Left lung (tissue), 14 donors: ENCODE measurements at places on chromosomes 2 and 18. TPM values are rescaled to one million over a fixed set of nuclear protein-coding genes. Genes with fewer than 3 reads are reported as not detected.

GRCh38 chr2:148998165-148998830 lies 40.2 kb upstream of the LYPD6B start:
- no peak for DNase-seq

DNA sequence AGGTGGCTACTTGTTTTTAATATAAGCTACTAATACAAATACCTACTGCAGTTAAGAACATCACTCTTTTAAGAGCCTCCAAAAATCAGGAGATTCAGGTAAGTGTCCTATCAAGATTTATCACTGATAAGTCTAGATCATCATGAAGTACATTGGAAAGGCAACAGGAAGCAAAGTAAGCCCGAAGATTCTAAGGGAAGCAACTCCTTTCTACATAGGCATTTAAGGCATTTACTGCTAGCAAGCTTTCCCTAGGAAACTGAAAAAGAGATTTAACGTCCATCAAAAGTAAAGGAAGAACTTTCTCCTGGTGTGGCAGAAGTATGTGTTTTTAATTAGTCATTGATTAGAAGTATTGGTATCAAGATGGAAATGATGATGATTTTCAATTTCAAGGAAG lies 3.7 kb downstream of the STK17B start:
- DNase-seq: no peak

GRCh38 chr2:36633470-36634092 lies 35.6 kb upstream of the FEZ2 start:
- DNase-seq: no peak

GRCh38 chr2:7819316-7819715 lies 862.5 kb upstream of the ID2 start:
- no peak for DNase-seq

DNA sequence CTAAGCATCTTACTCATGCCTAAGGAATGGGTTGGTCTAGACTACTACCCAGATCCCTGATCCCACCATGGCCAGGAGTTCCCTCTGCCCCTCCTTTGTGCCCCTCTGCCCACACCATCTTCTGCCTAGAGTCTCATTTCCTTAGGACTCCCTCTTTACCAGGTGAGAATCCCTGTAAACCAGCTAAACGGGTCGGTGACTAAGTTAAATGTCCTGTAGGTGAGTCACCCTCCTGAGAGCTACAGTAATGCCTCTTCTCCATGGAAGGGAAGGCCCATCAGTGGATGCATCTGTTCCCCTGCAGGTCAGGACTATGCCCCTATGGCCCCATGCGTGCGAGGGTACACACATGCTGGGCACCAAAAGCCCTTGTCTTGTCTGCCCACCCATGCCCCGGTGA lies 25.4 kb downstream of the PTGR3 start:
- DNase-seq: no peak

- no peak for DNase-seq
Observed at GRCh38 chr2:52311862-52312261, 1279.9 kb upstream of the NRXN1 start.

- DNase-seq: no peak
Observed at GRCh38 chr2:18684206-18685038, 95.1 kb upstream of the NT5C1B start.

DNA sequence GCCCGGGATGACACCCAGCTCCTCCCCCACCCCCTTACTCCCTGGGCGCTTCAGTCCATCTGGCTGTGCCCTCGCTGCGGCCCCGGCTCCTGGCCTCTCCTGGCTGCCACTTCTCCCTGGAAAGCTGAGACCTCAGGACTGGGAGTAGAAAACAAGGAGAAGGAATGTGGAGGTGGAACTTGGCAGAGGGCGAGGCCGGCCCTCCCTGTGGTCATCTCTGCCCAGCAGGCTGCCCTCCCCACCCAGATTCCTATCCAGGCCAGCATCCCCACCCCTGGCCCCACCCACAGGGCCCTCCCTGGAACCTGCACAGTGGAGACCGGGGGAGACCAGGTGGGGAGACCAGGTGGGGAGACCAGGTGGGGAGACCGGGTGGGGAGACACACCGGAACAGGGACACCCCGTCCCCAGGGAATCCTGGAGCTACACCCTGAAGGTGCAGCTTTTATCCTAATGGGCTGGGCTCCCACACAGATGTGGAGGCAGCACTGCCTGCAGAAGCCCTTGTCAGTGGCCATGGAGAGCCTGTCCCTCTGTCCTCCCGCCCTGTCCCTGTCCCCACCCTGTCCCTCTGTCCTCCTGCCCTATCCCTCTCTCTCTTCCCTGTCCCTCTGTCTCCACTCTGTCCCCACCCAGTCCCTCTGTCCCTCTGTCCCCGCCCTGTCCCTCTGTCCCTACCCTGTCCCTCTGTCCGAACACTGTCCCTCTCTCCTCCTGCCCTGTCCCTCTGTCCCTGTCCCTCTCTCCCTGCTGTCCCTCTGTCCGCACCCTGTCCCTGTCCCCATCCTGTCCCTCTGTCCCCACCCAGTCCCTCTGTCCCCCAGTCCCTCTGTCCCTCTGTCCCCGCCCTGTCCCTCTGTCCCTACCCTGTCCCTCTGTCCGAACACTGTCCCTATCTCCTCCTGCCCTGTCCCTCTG lies 157.1 kb downstream of the PXDN start:
- DNase-seq: no peak

GRCh38 chr2:1397350-1397749 lies 15.9 kb upstream of the TPO start:
- no peak for DNase-seq

DNA sequence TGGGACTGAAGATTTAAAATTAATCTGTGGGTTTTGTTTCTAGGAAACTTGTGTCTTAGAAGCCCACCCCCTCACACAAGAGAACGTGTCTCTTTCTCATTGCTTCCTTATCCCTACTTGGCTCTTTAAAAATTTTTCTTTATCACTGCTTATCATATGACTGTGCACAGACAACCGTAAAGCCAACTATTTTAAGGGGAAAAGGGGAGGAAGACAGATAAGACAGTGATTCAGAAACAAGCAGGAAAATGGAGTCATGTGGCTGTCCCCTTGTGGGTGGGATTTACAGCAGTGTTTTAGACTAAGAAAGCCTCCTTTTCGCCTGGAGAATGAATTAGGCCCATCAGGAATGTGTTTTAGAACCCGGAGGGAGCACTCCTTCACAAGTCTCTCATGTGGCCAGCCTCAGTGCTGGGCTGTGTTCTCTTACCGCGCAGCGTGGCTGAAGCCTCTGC lies 17.6 kb downstream of the PRKCE start:
- no peak for DNase-seq

GRCh38 chr2:132255714-132256113 lies 94.0 kb upstream of the ANKRD30BL start:
- no peak for DNase-seq

GRCh38 chr2:143730155-143730952 lies 601.1 kb downstream of the ARHGAP15 start:
- no peak for DNase-seq

GRCh38 chr2:188291142-188291616 lies 495 bp upstream of the GULP1 start:
- DNase-seq: peak; percentile 62

The PRKD3 gene
- polyA plus RNA-seq: 65.8 TPM

The AFG3L2 gene
- polyA plus RNA-seq: 45.0 TPM

The SEPTIN10 gene
- 150 TPM for polyA plus RNA-seq

The ERFE gene
- 0.28 TPM for polyA plus RNA-seq

The CCDC141 gene
- polyA plus RNA-seq: 3.9 TPM

The FSHR gene
- polyA plus RNA-seq: not detected

The RTP5 gene
- polyA plus RNA-seq: not detected

The ZNF396 gene
- polyA plus RNA-seq: 3.5 TPM

The LRRC30 gene
- not detected for polyA plus RNA-seq

The FBXO36 gene
- 5.9 TPM for polyA plus RNA-seq

The MREG gene
- 12.0 TPM for polyA plus RNA-seq

The REG3A gene
- not detected for polyA plus RNA-seq
